ENCODE measurements at places on chromosomes 6 and 20.

- DNase-seq = no peak
Observed at GRCh38 chr6:54987633-54988290, 141.2 kb downstream of the FAM83B start.

- DNase-seq = no peak
Observed at GRCh38 chr6:73525546-73526330, 4.9 kb upstream of the EEF1A1 start.

DNA sequence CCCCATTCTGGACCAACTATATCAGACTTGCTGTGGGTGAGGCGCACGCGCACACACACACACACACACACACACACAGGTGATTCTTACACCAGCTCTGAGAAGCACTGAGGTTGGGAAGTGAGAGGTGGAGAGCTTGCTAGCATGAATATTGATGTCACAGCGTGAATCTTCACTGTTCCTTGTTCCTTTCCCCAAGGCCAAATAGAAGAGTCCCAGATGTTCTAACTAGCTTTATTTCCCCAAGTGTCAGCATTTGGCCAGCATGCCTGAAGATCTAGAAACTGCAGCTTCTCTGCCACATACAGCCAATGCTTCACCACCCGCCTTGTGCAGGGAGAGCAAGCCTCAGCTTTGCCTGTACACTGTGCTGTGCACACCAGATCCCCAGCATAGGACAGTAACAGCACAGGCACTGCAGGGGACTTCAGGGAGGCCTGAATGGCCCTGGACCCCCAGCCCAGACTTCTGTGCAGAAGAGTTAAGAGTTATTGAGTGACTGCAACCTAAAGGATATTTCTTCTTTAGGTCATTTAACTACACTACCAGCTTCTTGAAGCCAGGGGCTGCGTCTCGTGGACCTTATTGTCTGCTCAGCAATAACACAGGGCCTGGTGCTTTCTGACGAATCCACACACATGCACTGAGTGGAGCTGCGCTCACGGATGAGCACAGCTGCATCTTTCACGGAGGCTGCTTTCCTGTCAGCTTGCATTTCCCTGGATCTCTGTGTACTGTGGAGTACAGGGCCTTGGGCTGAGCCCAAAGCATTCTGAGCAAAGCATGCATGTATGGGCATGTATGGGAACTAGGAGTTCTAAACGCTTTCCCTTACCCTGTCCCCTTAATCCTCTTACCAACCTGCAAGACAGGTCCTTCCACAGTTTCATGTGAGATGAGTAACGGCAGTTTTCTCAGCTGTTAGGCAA is 13.9 kb upstream of the CD93 start:
- no peak for DNase-seq

GRCh38 chr20:53529658-53530057 is 64.0 kb downstream of the ZNF217 start:
- DNase-seq = no peak

GRCh38 chr6:154499855-154500589 is 10.5 kb downstream of the CNKSR3 start:
- DNase-seq = no peak

- peak; percentile 70 for DNase-seq
Observed at GRCh38 chr6:149129371-149130077, 188.0 kb upstream of the TAB2 start.

DNA sequence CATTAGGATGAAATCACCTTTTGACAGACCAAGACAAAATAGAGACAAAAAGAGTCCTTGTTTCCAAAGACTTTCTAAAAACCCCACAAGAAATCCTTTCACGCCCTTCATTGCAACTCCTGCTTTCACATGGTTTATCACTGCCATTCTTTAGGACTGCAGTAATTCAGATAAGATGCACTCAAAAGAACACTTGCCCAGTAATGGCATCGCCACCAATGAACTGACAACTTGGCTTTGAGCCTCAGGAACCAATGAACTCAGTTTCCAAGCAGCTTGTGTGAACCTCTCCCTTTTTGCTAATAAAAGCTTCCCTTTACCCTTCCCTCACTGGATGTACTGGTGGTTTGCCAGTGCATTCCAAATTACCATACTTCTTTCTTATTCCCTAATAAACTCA is 21.8 kb downstream of the OSTM1 start:
- no peak for DNase-seq

DNA sequence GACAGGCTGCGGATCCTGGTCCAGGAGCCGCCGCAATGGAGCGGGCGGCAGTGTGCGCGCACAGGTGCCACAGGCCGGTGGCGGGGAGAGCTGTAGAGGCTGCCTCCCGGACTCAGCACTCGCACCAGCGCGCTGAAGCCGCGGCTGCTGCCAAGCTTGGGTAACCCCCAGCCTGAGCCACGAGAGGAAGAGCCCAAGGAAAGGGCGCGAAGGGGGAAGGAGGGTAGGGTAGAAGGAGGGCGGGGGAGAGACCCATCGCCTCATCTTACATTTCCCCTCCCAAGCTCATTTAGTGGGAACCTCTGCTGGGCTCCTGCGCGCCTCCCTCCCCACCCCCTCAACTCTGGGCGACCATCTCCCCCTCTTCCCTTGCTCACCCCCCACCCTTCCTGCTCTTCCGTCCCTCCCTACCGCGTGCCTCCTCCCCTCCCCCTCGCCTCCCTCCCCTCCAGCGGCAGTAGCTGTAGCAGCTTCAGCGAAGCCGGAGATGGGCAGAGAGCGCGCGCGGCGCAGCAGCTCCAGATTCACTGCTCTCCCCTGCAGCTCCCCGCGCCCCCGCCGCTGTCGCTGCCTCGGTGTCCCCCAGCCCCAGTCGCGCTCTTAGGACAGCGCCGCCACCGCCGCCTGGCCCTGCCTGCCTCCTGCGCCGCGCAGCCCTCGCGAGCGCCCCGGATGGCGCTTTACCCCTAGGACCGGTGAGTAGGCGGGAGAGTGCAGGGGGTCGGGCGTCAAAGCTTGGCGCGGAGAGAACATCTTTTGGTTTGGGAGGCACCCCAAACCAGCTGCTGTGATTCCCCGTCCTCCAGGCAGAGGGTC is at the start of gene FUT9:
TSS of gene FUT9 (plus strand) at position 457 of the 816 bp plus-strand sequence. CDS start 187,182 bp downstream, outside the sequence.
- DNase-seq = no peak

GRCh38 chr20:52864916-52865605 is 107.1 kb upstream of the TSHZ2 start:
- no peak for DNase-seq

DNA sequence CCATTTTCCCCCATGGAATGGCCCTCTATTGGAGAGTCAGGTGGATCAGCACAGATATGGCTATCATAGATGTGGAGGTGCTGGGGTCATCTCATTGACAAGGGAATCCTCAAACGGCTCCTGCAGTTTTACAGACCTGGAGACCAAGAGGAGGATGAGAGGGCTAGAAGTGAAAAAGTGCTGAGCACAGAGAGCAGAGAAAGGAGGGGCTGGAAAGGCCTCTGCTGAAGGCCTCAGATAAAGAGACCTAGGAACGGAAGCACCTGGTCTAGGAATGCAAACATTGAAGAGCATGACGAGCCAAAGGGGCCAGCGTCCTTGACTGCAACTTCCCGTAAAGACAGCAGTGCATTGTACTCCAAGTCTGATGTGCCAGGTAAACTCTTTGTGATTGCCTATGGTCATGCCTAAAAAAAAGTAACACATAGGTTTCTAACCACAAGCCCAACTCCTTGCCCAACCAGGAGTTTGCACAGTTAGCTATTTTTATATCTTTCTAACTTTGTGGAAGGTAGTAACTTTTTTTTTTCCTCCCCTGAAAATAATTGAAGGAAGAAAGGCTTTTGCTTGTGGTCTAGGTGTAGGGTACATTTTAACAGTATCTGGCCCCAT is 15.2 kb downstream of the RSPH4A start:
- DNase-seq = no peak

GRCh38 chr20:8216375-8217200 is 84.5 kb downstream of the PLCB1 start:
- DNase-seq = no peak

DNA sequence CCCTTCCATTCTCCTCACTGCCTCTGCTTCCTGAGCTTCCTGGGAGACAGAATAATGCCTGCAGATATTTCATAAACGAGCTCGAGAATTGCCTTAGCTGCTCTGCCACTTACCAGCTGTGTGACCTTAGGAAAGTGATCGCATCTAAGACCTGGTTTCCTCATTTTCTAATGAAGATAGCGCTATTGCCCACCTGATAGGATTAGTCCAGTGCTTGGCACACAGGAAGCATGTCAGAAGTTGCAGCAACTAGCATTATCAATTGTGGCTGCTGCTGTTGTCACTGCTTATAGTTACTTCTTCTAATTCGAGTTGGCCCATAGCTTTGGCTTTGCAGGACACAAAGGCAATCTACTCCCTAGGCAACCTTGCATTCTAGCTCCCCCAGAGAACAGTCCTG is 305.5 kb upstream of the SGK1 start:
- DNase-seq = no peak

DNA sequence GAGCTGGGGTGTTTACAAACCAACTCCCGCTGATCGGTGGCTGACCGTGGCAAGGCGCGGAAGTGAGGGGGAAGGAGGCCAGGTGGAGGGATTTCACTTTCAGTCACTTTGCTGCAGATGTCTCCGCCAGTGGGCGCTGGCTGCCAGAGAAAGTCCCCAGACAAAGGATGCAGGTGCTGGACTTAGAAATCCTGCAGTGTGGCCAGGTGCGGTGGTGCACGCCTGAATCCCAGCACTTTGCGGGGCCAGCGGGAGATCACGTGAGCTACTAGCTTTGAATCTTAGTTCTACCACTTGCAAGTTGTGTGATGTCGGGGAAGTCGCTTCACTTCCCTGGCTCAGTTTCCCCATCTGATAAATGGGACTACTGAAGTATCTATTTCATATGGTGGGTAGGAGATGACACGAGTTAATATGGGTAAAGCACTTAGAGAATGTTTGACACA is 180.4 kb downstream of the ZNF217 start:
- no peak for DNase-seq

DNA sequence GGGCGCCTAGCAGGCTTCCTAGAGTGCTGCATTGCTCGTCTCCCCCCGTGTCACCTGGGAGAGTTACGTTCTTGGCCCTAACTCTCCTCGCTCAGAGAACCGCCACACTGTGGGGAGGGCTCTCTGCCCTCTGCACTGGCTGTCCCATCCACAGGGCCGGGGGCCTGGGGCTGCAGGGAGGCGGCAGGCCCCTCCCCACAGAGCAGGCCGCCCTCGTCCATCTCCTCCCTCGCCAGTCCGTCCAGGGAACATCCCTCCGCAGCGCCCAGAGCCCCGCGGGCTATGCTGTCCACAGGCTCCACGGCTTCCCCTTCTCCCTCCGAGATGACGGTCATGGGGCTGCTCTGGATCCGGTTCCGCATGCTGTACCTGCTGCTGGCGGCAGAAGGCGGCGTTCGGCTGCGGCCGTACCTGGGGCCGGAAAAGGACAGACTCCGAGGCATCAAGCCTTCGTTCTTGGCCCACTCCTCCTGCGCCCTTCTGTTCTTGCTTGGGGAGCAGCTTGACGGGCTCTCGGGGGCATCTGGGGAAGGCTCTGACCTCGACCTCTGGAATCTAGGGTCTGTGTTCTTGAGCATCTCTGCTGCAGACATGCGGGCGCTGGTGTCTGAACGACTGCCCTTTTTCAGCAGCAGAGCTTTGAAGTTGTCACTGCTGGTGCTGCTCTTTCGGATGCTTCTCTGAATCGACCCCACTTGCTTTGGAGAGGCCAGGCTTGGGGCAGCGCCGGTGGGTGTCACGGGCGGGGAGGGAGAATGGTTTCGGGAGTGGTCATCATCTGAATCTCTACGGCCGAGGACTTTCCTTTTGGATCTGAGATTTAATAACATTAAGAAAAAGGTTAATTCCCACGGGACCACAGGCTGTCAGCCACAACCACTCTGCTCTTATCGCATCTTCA is 20.2 kb downstream of the HEBP2 start:
- no peak for DNase-seq

DNA sequence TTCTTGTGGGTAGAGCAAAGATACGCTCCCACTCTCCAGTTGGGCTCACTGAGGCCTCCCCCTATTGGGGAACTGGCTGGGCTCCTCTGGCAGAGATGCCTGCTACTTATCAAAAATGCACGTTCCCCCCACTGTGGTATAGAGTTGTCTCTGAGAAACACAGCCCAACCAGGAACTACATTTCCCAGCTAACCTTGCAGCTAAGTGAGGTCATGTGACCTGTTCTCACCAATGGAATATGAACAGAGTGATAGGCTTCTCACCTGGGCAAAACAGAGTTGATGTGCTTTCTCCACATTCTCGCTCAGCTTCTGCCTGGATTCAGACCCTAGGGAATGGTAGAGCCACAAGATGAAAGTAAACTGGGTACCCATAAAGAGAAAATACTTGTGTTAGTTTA is 49.1 kb upstream of the PTPRT start:
- DNase-seq = no peak

DNA sequence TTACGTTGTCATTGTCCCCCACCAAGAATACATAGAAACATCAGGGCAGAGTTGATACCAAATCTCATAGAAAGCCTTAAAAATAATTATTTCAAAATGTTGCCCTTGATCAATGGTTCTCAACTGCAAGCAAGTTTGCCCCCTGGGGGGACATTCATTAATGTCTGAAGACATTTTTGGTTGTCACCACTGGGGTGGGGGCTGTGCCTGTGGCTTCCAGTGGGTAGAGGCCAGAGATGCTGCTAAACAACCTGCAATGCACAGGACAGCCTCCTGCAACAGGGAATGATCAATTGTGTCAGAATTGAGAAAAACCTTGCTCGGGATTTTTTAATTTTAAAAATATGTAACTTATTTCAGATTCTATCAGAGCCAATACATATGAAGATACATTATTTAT is 130.6 kb upstream of the DOK5 start:
- no peak for DNase-seq

GRCh38 chr6:19268117-19268516 is 569.1 kb upstream of the ID4 start:
- no peak for DNase-seq

DNA sequence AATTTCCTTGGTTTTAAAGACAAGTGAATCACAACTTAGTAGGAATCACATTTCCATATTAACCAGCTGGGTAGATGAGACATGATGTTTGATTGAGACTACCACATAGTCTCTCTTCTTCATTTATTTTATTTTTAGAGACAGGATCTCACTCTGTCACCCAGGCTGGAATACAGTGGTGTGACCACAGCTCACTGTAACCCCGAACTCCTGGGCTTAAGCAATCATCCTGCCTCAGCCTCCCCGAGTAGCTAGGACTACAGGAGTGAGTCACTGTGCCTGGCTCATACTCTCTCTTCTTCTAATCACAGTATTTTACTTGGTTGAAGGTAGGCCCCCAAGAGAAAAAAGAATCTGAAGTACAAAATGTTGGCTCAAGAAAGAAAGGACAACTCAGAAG is 80.2 kb upstream of the ASF1A start:
- DNase-seq = peak; percentile 13

GRCh38 chr6:36666826-36667591 is 11.5 kb upstream of the CDKN1A start:
- DNase-seq = peak; percentile 95

- DNase-seq = no peak
Observed at GRCh38 chr6:31157513-31158139, at the start of gene CCHCR1. TSS of gene CCHCR1 (minus strand) at chr6:31157802. CDS start at chr6:31157600, 202 bp downstream.

Measured in GM04504 (cell line).